ENCODE measurements at places on chromosomes 3 and 15.

- no peak for DNase-seq
These were observed 32.4 kb downstream of the BTD start for GRCh38 chr3:15633766-15634598.

- DNase-seq = peak; percentile 73
These were observed 3.5 kb downstream of the PFN2 start for GRCh38 chr3:149967086-149967685.

DNA sequence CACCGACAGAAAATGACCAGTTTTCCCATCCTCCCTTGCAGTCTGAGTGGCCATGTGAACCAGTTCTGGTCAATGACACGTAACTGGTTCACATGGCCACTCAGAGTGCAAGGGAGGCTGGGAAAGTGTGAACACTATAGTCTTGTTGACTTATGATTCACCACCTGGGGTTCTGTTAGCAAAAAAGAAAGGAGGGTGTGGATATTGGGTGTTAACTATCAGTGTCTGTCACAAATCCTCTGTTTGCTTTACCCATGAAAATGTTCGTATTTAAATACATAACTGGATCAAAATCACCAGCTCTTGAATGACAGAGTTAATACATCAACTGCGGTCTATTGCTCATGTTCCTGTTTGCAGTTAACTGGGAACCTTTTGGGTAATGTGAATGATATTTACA lies 92.3 kb downstream of the ADAMTSL3 start:
- no peak for DNase-seq

DNA sequence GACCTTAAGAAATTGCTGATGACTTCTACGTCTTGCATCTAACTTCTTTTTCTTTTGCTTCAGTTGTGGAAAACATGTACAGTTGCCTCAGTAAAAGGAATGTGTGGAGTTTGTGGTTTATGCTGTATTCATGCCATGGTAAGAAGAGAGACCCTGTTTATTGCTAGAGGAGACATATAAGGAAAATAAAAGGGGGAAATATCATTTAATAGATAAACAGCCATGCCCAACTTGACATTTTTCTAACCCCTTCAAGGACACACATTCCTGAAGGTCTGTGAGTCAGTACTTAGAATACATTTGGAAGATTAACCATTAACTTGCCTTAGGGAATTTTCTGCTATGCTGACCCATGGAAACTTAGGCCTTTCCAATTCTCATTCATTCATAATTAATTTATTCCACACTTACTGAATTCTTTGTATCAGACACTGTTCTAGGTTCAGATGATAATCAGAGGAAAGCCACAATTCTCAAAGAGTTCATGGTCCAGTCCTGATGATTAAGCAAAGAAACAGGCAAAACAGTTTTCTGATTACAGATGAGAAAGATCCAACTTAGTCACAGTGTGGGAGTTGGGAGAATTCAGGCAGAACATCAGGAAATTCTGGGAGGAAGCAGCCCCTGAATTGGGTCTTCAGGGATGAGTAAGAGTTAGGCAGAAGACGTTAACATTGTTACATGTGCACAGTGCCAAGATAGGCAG lies 329.8 kb upstream of the RASGRP1 start:
- DNase-seq = no peak

DNA sequence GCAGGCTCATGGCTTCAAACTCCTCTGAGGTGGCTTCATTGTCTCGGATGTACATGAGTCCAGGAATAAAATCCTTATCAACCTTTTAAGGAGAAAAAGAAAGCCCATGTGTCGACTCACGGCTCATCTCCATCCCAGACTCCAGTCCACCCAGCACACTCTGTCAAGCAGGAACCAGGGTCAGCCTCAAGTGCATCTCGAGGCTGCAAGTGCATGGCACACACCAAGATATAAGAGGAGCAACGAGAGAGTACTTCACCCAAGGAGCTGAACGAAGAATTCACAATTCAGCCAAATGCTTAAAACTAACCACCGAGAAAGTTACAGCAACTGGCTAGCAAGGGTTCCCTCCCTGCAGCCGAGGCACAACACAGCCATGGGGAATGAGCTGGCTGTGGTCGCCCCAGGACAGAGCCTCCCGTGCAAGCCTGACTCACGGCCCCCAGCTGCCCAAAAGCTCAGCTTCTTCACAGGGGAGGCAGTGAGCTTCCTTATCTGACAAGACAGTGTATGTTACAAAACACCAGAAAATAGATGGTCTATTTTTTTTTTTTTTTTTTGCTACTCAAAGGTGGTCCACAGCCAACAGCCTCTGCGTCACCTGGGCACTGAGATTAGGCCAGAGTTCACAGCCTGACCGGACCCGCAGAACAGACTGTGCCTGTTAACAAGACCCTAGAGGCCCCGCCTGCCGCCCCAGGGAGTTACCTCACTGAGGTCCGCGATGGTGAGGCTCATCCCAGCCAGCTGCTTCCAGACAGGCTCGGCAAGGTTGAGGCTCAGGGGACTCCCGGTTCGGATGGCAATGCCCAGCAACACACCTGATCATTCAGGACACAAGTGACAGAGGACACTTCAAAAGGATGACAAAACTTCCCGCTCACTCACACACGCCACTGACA lies 15.9 kb upstream of the OCA2 start:
- DNase-seq = no peak

- DNase-seq = no peak
These were observed 21.4 kb downstream of the TAMM41 start for GRCh38 chr3:11825301-11825700.

- DNase-seq = no peak
These were observed 72.6 kb downstream of the CCNL1 start for GRCh38 chr3:157087373-157087772.

DNA sequence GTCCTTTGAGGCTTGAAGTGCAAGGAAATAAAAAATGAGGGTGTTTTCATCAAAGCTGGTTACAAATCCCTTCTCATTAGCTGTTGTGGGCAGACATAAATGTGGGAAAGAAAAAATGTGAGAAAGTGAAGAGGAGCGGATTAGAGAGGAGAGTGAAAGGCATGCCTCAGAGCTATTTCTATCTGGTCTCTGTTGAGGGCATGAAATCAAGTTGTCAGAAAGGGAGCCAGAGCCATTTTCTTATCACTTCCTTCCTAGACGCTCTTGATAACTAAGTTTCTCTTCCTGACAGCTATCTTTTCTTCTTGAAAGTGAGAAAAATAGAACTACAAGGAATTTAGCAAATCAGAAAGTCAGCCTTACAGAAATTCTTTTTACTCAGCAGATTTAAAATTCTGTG lies 20.8 kb upstream of the CAPN3 start:
- no peak for DNase-seq

DNA sequence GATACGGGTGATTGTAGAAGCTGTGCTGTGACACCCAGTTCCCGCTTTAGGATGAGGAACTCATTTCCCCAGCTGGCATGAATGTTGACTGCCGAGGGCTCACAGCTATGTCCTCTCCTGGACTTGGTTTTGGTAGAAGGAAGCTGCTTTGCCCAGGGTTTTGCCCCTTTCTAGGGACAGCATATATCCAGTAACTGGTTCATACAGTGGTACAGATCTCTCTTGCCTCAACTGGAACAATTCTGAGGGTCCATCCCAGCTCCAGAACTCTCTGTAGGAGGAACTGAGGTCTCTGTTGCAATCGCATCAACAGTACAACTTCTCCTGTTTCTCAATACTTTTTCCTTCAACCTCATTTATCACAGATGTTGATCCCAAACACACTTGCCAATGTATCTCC lies 54.5 kb upstream of the FNDC3B start:
- no peak for DNase-seq

GRCh38 chr3:148873270-148873927 lies 8.3 kb downstream of the CPA3 start:
- peak; percentile 84 for DNase-seq

DNA sequence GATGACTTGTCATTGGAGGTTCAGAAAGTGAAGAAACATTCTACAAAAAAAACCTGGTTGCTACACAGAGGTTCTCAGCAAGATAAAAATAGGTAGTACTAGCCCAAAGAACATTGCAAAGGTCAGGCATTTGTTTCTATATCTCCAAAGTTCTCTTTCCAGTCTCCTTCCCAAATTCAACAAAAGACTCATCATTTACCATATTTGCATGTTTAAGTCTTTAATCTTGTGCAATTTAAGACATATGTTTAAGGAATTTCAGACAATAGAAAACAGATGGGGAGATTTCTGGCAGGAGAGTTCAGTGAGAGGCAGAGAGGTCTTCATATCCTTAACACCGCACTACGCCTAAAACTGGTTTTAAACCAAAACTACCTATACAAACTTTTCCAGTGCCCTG lies 173.8 kb upstream of the THBS1 start:
- no peak for DNase-seq

GRCh38 chr15:67136802-67137201 lies 71.4 kb downstream of the SMAD3 start:
- no peak for DNase-seq

DNA sequence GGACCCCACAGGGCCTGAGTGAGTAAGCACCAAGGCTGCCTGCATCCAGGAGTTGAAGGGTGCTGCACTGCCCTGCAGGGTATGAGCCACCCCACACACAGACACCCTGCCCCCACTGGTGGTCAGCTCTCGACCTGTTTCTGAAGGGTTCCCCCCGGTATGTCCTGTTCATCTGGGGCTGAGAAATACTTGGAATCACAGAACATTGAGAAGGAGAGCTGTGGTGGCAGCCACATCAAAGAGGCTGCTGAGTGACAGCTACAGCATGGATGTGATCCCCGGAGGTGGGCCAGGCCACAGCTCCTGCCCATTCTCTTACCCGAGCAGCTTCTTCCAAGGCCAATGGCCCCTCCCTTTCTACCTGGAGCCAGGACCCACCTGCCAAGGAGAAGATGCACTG lies 66.4 kb upstream of the PLXNA1 start:
- no peak for DNase-seq

DNA sequence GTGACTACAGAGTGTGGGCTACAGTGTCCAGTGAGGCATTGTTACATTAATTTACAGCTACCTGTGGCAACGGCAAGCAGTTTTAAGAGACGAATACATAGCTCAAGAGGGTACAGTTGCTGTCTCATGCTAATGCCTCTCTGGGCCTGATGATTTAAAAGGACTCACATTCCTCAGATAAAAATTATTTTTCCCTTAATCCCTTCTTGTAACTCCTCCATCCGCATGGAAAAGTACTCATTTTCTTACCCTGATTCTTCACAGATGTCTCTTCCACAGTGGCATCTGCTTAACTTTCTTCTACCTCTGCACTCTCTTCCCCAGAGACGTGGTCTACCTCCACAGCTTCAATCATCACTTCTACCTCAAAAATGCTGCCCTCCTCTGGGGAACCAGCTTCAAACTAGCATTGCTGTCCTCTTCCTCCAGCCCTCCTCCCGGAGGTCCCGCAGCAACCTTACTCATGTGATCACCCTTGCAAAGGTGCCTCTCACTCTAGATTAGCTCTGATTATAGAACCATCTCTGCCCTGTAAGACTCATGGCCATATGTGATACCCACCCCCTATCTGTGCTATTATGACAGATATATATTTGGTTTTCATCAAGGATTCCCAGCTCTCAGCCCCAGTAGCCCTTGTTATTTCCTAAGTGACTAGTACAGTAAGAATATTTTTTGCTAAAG lies 21.4 kb upstream of the ABHD17C start:
- DNase-seq = no peak

DNA sequence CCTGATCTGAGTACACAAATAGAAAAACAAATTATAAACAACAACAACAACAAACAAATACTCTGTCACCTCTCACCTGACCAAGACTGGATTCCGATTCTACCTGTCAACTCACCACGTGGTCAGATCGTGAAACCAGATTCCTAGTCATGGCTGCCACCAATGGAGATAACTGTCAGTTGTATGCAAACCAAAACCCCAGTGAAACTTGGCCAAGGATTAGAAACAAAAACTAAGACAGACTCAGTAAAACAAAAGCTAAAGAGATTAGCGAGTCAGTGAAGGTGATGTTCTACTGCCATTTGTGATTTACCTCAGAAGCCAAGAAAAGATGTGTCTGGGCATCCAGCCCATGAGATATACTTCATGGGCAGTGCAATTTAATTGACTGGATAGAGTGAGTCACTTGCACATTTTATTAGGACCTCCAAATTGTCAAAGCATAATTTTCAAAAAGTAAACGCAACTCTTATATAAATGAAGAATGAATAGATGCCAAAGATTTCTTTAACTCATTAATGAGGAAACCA lies 31.1 kb downstream of the PHLDB2 start:
- no peak for DNase-seq

DNA sequence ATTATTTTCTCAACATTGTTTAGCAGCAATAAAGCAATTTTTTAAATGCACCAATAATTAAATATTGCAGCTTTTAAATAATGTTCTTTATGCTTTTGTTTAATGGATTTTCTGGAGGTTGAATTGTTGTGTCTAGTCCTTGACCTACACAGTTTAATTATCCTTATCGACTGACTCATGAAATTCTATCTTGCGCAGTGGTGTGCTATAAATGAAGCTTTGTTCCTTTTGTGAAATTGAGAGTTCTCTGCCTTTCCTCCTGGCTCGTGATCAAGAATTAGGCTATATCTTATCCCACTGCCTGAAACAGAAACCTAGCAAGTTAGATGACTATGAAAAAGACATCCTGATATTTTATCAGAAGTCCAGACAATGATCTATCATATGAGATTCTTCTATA lies 37.0 kb upstream of the PIK3R4 start:
- peak; percentile 72 for DNase-seq

- DNase-seq = no peak
These were observed 195.9 kb downstream of the GABRG3 start for GRCh38 chr15:27166917-27167316.

DNA sequence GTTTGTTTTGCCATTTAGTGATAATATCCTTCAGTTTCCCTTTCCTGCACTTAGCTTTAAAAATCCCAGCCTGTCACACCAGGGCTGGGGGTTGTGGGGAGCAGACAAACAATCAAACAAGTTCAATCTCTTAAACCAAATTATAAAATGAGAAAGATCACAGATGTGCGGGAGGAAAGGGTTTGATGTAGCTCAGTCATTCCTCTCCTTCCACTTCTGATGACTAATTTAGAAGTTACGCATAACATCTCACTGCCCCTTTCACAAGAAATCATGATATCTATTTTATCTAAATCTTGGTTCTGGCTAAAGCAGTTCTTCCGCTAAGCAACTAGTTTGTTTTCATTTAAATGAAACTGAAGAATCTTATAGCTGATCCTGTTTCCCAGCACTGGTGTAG lies 34.1 kb upstream of the ATG7 start:
- DNase-seq = no peak

DNA sequence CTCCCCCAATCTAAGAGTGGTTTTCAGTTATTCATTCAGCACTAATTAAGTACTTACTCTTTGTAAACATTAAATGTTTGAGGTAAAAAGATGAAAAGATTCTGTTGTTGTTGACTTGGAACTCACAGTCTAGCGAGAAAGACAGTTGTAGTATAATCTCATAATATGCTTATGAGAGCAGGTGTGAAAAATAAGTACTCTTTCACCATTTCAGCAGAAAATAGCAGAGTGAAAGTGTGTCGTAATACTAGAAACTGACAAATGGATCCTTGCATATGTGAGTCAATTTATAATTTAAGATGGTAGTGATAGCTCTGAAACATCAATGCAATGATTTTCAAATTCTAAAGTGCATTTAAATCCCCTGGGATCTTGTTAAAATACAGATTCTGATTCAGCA lies 618.8 kb upstream of the CCDC54 start:
- DNase-seq = no peak

All from NCI-H1105 (cell line).